Renal cortical epithelial cell (primary cell): ENCODE measurements at places on chromosomes 12 and 14. TPM values are rescaled to one million over a fixed set of nuclear protein-coding genes. Genes with fewer than 3 reads are reported as not detected.

Gene IL26
- not detected in 2 replicates for total RNA-seq

Gene APOF
- not detected in 2 replicates for total RNA-seq

Gene ASPG
- total RNA-seq, result 0.89 TPM in 1 of 2 replicates, not detected in the other

Gene SYCP3
- 0.15 TPM in 1 of 2 replicates, not detected in the other for total RNA-seq

Gene STAC3
- total RNA-seq, result 1.2 TPM in 1 of 2 replicates, not detected in the other

Gene GPR84
- total RNA-seq, result not detected in 2 replicates

Gene GPRC5D
- total RNA-seq, result not detected in 2 replicates

Gene FIGNL2
- 0.52 and 5.5 TPM in 2 replicates for total RNA-seq

Gene GALNT16
- 1.1 TPM in 1 of 2 replicates, not detected in the other for total RNA-seq

Gene CINP
- 36.0 and 45.5 TPM in 2 replicates for total RNA-seq

Gene IL31
- not detected in 2 replicates for total RNA-seq

Gene GAS2L3
- 23.7 and 24.7 TPM in 2 replicates for total RNA-seq

Gene TTC9
- total RNA-seq, result 4.0 and 9.9 TPM in 2 replicates

Gene HSPB8
- 62.0 and 125 TPM in 2 replicates for total RNA-seq

Gene WSCD2
- not detected in 2 replicates for total RNA-seq

Gene RESF1
- 20.5 and 88.5 TPM in 2 replicates for total RNA-seq

Gene SYT10
- total RNA-seq, result 0.15 TPM in 1 of 2 replicates, not detected in the other

Gene ADAM21
- 1.7 TPM in 2 replicates for total RNA-seq

Gene LIN7A
- 3.3 and 11.2 TPM in 2 replicates for total RNA-seq

Gene SCN8A
- total RNA-seq, result 1.0 and 1.1 TPM in 2 replicates

Gene CCDC38
- 0.10 TPM in 1 of 2 replicates, not detected in the other for total RNA-seq

Gene PRPH
- not detected in 2 replicates for total RNA-seq

Gene VRTN
- not detected in 2 replicates for total RNA-seq

Gene PWP1
- total RNA-seq, result 117 and 151 TPM in 2 replicates

Gene GYS2
- total RNA-seq, result not detected in 2 replicates

Gene ASCL1
- total RNA-seq, result not detected in 2 replicates

Gene MYF6
- 0.52 TPM in 1 of 2 replicates, not detected in the other for total RNA-seq

Gene ANO4
- 2.1 and 4.0 TPM in 2 replicates for total RNA-seq

Gene RIPK3
- total RNA-seq, result 1.8 and 9.7 TPM in 2 replicates

Gene GPX2
- not detected in 2 replicates for total RNA-seq

Gene SMCO3
- 1.0 TPM in 1 of 2 replicates, not detected in the other for total RNA-seq

Gene KRT75
- 0.35 TPM in 1 of 2 replicates, not detected in the other for total RNA-seq

Gene NTS
- total RNA-seq, result not detected in 2 replicates

Gene TSPAN19
- 0.15 TPM in 1 of 2 replicates, not detected in the other for total RNA-seq

Gene HVCN1
- total RNA-seq, result 0.35 and 0.50 TPM in 2 replicates

Gene STXBP6
- 0.17 and 0.50 TPM in 2 replicates for total RNA-seq

Gene DNAI7
- 3.8 TPM in 1 of 2 replicates, not detected in the other for total RNA-seq

Gene FBXO33
- total RNA-seq, result 22.4 and 25.0 TPM in 2 replicates

Gene WNT1
- total RNA-seq, result not detected in 2 replicates

Gene GDF11
- total RNA-seq, result 1.9 and 7.7 TPM in 2 replicates

Gene DIO3
- not detected in 2 replicates for total RNA-seq

Gene ERH
- 65.0 and 150 TPM in 2 replicates for total RNA-seq

Gene SIX6
- total RNA-seq, result not detected in 2 replicates

Gene SERPINA9
- total RNA-seq, result not detected in 2 replicates

Gene KTN1
- 208 and 317 TPM in 2 replicates for total RNA-seq
